ENCODE measurements at places on chromosomes 5 and 9. TPM values are rescaled to one million over a fixed set of nuclear protein-coding genes. Genes with fewer than 3 reads are reported as not detected.

DNA sequence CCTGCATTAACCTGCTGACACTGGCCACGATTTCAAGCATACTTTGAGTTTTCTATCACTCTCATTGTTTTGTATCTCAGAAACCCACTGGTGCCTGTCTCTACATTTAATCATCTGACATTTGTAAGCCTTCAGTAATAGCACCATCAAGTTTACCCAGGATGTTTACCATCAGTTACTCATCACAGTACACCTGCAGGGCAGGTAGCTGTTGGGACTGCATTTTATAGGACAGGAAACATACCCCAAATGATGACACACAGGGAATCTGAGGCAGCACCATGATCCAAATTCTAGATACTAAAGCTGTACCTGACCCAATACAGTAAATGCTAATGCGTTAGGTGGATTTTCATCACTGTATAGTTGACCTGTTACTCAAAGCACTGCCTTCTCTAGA, 114.2 kb downstream of the FEM1C start:
- no peak for DNase-seq

DNA sequence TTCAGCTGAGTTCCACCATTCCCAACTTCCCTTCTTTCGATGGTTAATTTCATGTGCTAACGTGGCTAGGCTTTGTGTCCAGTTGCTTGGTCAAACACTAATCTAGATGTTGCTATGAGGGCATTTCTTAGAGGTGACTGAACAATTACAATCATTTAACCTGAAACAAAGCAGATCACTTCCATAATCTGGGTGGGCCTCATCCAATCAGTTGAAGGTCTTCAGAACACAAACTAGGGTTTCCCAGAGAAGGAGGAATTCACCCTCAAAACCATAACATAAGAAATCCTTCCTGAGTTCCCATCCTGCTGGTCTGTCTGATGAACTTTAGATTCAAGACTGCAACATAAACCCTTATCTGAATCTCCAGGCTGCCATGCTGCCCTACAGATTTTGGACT, 2381.7 kb downstream of the MAT2B start:
- DNase-seq = no peak

GRCh38 chr5:111792471-111793058, 35.6 kb upstream of the NREP start:
- no peak for DNase-seq

GRCh38 chr9:114344692-114345091, 15.0 kb downstream of the ORM2 start:
- DNase-seq = no peak

- DNase-seq = no peak
Observed at GRCh38 chr5:8813180-8813579, 732.7 kb downstream of the SEMA5A start.

DNA sequence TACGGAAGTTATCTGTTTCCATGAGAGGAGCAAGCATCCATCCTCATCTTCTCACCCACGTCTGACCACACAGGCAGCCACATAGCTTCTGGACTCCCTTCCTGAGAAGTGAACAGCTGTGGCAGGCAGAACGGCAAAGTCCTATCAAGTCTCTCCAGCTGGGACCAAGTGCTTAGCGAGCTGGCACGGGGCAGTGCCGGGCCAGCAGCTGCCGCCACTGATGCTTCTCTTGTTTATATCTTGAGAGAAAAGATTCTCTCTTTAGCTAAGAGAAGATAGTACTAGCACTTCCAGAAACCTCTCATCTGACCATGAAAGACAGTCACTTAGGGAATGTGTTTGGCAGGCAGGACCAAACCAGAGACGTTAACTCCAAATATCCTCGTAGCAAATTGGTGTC, 37.2 kb downstream of the PLAC8L1 start:
- DNase-seq = no peak

DNA sequence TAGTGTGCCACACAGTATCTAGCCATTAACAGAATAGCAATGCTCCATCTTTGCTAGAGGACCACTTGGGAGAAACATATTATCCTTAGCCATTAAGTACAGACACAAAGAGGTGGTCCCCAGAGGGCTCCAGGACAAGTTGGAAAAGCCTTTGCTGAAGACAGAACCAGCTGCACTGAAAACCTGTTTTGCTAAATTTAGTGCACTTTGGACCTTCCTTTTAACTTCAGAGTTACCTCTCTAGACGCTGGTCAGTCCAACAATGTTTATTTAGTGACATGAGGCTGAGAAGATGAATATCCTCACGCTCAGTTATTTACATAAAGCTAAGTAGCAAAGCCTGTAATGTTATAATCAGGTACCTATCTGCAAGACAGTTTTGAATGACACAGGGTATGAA, 265.0 kb upstream of the ZNF608 start:
- no peak for DNase-seq

GRCh38 chr5:6115852-6116251, 262.5 kb downstream of the MED10 start:
- no peak for DNase-seq

DNA sequence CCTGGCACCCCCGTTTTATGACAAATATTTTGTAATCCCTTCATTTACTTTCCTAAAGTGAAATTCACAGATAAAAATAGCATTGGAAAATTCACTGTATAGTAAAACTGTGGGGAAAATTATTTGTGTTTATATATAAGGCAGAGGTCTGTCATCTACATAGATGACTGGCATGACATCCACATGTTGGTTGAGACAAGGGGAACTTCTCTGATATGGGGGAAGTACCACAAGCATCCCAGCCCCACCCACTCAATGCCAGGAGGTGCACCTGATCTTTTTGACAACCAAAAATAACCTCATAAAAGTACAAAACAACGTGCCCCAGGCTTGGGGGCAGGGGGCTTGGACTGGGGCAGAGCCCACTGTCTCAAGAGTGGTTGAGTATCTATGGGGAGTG, 6.3 kb upstream of the TDRD7 start:
- DNase-seq = no peak

- peak; percentile 48 for DNase-seq
Observed at GRCh38 chr5:31193591-31194467, at the start of gene CDH6. Gene CDH6, plus strand, starts transcription at chr5:31193686. Its CDS starts 73,788 bp downstream, at chr5:31267474.

DNA sequence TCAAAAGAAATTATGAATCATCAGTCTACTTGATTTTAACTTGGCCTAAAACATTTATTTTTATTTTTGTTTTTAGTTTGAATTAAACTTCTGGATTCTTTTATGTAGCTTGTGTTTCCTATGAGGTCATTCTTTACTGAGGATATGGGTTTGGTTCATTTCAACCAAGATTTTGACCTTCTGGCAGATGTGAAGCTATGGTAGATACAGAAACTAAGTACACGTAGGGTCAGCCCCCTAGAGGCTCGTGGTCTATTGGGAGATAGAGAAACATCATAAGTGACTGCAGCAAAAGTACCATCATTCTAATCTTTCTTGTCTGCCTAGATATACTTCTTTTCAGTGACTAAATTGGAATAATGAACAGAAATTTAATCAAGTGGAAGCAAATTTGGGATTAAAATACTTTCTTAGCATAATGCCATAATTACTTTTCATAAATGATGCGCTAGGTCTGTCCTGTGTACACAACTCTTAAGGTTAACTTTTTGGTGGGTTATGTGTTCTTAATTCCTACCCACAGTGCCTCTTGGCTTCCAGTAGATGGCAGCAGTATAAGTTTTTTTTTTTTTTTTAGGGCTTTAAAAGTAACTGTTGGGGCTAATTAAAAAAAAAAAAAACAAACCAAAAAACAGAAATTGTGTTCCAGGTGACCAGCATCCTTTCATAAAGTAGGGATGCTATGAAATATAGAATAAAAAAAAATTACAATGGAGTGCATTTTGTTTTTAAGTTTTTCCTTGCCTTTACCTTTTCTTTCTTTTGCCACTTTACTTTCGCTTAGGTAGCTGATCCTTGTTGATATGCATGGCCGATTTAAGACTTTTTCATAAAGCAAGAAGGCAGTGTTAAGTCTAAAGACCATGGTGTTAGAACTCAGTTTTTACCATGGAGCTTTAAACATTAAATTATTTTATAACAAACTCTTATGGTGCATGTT, 49.9 kb downstream of the LRRTM2 start:
- no peak for DNase-seq

- DNase-seq = no peak
Observed at GRCh38 chr5:122175852-122176251, 46.5 kb downstream of the ZNF474 start.

GRCh38 chr5:176673651-176674583, 26.6 kb downstream of the TSPAN17 start:
- DNase-seq = no peak

GRCh38 chr5:130183115-130183514, 278.9 kb downstream of the CHSY3 start:
- no peak for DNase-seq

GRCh38 chr5:25027061-25027460, 382.3 kb upstream of the CDH10 start:
- DNase-seq = no peak

DNA sequence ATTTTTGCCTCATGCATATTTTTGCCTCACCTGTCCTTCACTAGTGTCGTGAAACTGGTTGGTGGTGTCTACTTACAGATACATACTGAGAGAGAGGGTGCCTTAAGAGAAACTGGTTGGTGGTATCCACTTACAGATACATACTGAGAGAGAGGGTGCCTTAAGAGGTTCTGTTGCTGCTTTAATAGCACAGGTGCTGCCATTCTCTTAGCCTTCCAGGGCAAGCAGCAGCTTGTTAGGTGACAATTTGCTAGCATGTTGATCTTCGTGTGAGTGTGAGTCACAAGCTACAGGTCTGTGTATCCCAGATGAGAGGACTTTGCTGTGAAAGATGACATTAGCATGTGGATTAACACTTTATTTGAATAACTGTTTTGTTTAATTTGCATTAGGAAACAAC, 1.4 kb downstream of the PTTG1 start:
- no peak for DNase-seq

GRCh38 chr9:34246453-34246852, 67.6 kb downstream of the UBAP1 start:
- no peak for DNase-seq

DNA sequence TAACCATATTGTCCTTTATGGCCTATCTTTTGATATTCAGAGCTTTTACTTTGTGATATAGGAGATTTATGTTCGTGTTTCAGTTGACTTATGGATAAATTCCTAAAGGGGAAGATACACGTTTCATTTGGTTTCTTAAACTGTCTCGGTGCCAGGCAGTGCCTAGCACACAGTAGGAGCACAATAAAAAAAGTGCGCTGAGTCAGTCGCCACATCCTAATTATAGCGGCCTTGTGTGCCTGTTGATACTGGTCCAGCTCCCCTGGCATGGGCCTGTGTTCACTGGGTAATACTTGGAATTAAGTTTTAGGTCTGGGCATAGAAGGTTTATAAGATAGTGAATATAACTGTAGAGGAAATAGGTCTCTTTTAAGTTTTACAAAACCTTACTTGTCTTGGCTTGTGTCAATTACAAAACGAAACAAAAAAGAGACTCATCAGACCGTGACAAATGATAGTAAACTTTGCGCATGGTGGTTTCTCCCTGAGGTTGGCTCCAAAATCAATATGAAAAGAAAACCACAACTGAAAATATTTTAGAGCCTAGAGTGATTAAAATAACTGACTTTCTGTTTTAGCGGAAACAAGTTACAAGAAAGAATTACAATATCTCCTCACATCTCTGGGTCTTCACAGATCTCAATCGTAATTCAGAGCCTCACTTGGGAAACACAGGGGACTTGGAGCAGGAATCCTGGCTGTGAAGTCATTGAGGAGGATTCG, 84.8 kb downstream of the MVB12B start:
- DNase-seq = no peak

DNA sequence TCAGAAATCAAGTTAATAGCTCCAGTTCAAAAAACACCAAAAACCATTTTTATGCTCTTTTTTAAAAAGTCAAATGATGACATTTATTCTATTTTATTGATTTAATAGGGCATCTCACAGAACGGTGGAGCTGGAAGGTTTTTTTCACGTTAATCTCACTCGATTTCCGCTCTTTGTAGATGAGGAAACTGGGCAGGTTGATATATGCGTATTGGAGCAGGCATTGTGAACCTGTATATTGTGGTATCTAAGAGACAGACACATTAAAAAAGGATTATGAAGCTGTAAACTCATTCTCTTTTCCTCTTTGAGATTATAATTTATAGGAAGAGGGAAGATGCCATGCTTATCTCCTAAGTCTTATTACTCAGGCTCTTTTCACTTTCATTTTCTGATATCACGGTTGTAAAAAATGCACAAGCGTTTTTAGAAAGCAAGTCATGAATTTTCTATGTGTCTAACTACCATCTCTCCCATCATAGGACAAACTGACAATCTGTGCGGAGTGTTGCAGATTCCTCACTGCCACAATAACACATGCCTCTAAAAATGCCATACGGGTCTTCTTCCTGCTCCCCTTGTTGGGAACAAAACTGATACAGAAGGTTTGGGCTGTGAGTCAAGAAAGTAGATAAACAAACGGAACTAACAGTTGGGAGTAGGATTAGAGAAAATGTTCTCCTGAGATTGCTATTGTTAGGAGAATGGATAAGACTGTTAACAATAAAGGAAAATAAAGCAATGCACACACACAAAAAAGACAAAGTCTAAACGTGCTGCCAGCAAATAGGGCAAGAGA, 1997.7 kb downstream of the MAT2B start:
- DNase-seq = no peak

Gene SLC46A2
- not detected for total RNA-seq

Gene OSMR
- 0.82 TPM for total RNA-seq

Gene SMIM32
- total RNA-seq = 2.4 TPM

Gene STX17
- 14.7 TPM for total RNA-seq

Gene CAMSAP1
- total RNA-seq = 157 TPM

Gene ENTPD8
- total RNA-seq = not detected

Gene SPINK13
- total RNA-seq = not detected

Gene PCDHA8
- total RNA-seq = 8.2 TPM

Measured in frontal cortex (tissue), 4 donors.